Frontal cortex (tissue), 4 donors: ENCODE measurements at places on chromosomes 5 and 9. TPM values are rescaled to one million over a fixed set of nuclear protein-coding genes. Genes with fewer than 3 reads are reported as not detected.

FOXD4 gene
- 1.2 TPM for total RNA-seq

NUTM2F gene
- total RNA-seq, result not detected

EDIL3 gene
- 59.1 TPM for total RNA-seq

ZNF483 gene
- 37.1 TPM for total RNA-seq

GEMIN5 gene
- 18.8 TPM for total RNA-seq
